Kidney tubule cell (primary cell): ENCODE measurements at places on chromosomes 3 and 15.

DNA sequence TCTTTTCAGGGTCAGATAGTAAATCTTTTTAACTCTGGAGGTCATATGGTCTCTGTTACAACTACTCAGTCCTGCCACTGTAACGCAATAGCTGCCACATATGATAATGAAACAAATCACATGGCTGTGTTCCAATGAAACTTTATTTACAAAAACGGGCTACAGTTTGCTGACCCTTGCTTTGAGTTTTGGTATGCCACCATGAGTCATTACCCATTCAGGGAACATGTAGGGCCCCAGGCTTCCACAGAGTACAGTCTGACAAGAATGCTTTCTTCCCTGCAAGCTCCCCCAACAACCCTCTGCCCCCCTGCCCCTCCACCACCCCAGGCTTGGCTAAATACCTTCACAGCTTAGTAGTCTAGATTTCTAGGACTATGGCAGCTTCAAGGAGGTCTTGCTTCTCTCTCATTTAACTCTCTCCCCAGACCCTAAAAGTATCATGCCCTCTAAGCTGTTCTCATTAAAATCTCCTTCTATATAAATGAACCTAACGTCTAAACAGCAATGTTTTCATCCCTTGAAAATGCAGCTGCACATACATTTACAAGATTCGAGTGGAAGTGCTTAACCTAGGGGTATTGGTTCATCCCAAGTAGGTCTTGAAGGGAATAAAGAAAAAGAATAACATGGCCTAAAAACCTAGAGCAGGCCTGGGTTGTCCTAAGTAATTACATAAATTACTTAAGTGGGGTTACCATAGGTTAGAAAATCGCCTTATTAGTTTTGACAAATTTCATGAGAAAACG lies 117.8 kb upstream of the PRICKLE2 start:
- peak; percentile 92 for DNase-seq

GRCh38 chr15:61620151-61620550 lies 391.0 kb upstream of the RORA start:
- no peak for DNase-seq

- peak; percentile 11 for DNase-seq
Measured at GRCh38 chr3:5428607-5429516, 241.4 kb downstream of the EDEM1 start.

GRCh38 chr15:45456212-45457106 lies 66.1 kb downstream of the SLC30A4 start:
- DNase-seq = peak; percentile 99

- DNase-seq = no peak
Measured at GRCh38 chr15:27899583-27900285, 199.4 kb downstream of the OCA2 start.

DNA sequence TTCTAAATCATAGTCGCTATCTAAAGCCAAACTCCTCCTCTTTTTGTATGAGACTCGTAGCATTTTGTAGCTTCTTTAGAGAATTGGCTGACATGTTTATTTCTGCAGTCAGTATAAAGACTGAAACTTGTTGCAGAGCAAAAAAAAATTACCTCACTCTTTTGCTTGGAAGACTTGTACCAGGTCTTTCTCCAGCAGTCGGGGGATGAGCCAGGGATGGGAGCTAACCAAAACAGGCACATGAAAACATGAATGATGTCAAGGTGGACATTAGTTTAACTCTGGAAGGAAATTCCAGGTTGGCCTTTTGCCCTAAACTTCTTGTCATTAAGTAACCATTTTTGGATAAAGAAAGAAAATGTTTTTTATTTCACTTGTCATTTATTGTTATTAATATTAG lies 47.0 kb upstream of the SCAANT1 start:
- DNase-seq = no peak

- peak; percentile 3 for DNase-seq
Measured at GRCh38 chr3:95751509-95751908, 1062.9 kb upstream of the EPHA6 start.

- DNase-seq = peak; percentile 20
Measured at GRCh38 chr3:2770451-2770850, 339.7 kb downstream of the IL5RA start.

GRCh38 chr3:49498239-49498638 lies 28.2 kb downstream of the DAG1 start:
- peak; percentile 30 for DNase-seq
